ENCODE measurements at places on chromosomes 3 and 15. TPM values are rescaled to one million over a fixed set of nuclear protein-coding genes. Genes with fewer than 3 reads are reported as not detected.

Gene SENP8
- total RNA-seq = 1.4 TPM

Gene FGD5
- not detected for total RNA-seq

Gene CCDC33
- total RNA-seq = not detected

Gene CHP1
- total RNA-seq = 54.1 TPM

Gene CD86
- 23.4 TPM for total RNA-seq

Gene LRRC28
- 21.2 TPM for total RNA-seq
